Panc1 (cell line): ENCODE measurements at places on chromosomes 7 and 10. TPM values are rescaled to one million over a fixed set of nuclear protein-coding genes. Genes with fewer than 3 reads are reported as not detected.

DNA sequence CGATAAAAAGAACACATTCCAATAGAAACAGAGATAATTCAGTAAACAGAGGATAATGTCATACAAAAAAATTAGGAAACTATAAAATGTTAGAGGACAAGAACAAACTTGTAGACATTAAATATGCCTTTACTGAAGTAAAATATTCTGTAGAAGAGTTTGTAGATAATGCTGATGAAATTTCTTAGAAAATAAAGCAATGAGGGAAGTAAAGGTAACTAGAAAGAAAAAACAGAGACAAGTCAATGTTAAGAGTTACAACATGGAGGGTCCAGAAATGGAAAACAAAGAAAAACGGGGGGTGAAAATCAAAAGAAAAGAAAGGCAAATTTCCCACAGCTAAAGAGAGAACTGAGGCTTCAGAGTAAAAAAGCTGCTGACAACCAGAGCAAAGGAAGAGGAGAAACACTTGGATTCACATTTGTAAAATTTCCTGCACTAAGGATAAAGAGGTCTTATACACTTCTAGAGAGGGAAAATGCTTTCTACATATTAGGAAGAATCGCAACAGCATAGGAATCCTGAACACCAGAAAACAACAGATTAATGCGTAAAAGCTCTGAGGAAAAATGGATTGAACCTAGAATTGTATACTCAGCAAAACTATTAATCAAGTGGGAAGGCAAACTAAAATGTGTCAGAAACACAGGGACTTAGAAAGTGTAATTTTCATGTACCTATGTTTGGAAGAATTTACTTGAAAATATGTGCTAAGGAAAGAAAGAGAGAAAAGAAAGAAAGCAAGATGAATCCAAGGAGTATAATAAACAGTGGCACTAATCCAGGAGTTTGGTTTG is 55.0 kb upstream of the AGR3 start:
- no peaks in the 10 kb centered on the region for H3K27me3 ChIP-seq
- H3K4me3 ChIP-seq = no peak overlapping the region
- no peak for DNase-seq
- H3K36me3 ChIP-seq = no peaks in the 10 kb centered on the region
- no peaks in the 10 kb centered on the region for H3K4me1 ChIP-seq

GRCh38 chr10:124614003-124614659 is 130.0 kb downstream of the FAM53B start:
- no peak for DNase-seq
- peaks cover 16% of the 10 kb centered on the region for H3K4me1 ChIP-seq
- H3K27ac ChIP-seq = no peak overlapping the region; the same call in 1 of the 2 replicates

CEP55 gene
- 96.4 TPM for total RNA-seq

DNA sequence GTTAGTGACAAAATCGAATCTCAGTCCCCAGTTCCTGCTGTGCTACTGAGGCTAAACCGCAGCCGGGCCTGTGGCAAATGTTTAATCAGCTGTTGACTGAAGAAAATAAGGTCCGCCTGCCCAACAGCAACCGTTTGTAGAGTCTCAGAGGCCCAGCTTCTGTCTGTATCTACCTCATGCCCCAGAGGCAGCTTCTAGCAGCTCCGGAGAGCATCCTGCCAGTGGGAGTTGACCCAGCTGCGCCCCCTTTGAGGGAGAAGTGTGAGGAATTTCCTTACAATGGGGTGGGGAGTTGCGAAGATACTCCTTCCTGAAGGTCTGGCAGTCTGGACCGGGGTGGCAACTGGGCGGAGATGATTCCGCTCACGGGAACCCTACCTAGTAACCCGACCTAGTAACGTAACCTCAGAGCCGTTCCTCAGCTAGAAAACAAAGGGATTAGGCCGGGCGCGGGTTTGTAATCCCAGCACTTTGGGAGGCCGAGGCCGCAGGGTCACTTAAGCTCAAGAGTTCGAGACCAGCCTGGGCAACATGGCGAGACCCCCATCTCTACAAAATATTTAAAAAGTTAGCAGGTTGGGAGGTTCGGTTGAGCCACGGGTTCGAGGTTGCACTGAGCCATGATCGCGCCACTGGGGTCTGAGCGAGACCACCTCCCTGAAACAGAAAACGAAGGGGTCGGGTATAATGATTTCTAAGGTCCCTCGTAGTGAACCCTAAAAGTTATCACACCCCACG is 846 bp upstream of the ZNF775 start:
- peak overlapping the region; percentile 98 for H3K27ac ChIP-seq
- peaks cover 4% of the 10 kb centered on the region for H3K36me3 ChIP-seq
- DNase-seq = no peak
- H3K4me1 ChIP-seq = peaks cover 74% of the 10 kb centered on the region
- H3K27me3 ChIP-seq = no peaks in the 10 kb centered on the region

DNA sequence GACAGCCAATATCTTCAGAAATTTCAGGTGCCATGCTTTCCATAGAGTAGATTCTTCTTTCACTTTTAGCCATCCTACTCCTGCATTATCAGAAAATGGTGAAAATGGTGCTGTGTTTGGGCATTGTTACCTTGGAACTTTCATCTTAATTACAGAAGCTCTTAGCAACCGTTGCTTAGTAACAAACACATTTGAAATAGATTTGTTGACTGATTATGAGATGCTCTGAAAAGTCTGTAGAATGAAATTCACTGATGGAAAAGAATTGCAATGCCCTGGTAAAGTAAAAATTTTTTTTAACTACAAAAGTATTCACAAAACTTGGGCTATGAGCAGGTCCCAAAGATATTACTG is 249.3 kb upstream of the NEBL start:
- no peaks in the 10 kb centered on the region; the same call in 1 of the 2 replicates for H3K36me3 ChIP-seq
- H3K4me1 ChIP-seq = no peaks in the 10 kb centered on the region
- H3K27me3 ChIP-seq = no peaks in the 10 kb centered on the region

GRCh38 chr7:129391546-129392171 is 42.6 kb upstream of the STRIP2 start:
- H3K36me3 ChIP-seq = no peaks in the 10 kb centered on the region
- no peaks in the 10 kb centered on the region for H3K4me1 ChIP-seq
- DNase-seq = no peak
- H3K27me3 ChIP-seq = no peaks in the 10 kb centered on the region

- no peak overlapping the region for H3K27ac ChIP-seq
- no peaks in the 10 kb centered on the region for H3K4me1 ChIP-seq
- H3K27me3 ChIP-seq = no peaks in the 10 kb centered on the region
- no peak overlapping the region for H3K4me3 ChIP-seq
- no peak for DNase-seq
Measured at GRCh38 chr7:78939669-78940068, 513.8 kb downstream of the MAGI2 start.

GRCh38 chr10:13922586-13922985 is 335.8 kb downstream of the PRPF18 start:
- no peaks in the 10 kb centered on the region for H3K36me3 ChIP-seq
- no peak overlapping the region for H3K4me3 ChIP-seq
- H3K4me1 ChIP-seq = no peaks in the 10 kb centered on the region
- no peaks in the 10 kb centered on the region for H3K27me3 ChIP-seq

GRCh38 chr10:132463333-132464255 is 66.6 kb downstream of the PWWP2B start:
- H3K36me3 ChIP-seq = no peaks in the 10 kb centered on the region
- peak overlapping the region; percentile 7; the same call in 1 of the 2 replicates for H3K27ac ChIP-seq
- no peak overlapping the region for H3K4me3 ChIP-seq
- H3K27me3 ChIP-seq = no peaks in the 10 kb centered on the region
- no peak for DNase-seq

ASAH2 gene
- total RNA-seq = 6.5 TPM

SLC18A3 gene
- total RNA-seq = not detected

DNA sequence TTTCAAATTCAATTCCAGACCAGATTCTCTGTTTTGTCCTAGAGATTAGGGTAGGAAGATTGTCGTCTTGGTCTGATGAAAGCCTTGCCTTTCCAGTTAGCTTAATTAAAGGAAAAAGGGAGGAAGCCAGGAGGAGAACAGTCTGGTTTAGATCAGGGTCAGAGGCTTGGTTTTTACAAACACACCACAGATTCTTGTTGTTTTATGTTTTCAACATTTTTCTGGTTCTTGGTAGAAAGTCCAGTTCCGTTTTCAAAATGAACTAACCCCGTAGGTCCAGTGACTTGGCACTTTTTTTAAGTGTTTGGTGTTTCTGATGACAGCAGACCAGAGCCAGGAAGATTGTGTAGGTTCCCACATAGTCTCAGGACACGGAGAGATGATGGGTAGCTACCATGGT is 167.1 kb upstream of the INHBA start:
- no peak for DNase-seq
- H3K27ac ChIP-seq = no peak overlapping the region
- no peaks in the 10 kb centered on the region for H3K36me3 ChIP-seq
- no peaks in the 10 kb centered on the region for H3K4me1 ChIP-seq
- no peaks in the 10 kb centered on the region for H3K27me3 ChIP-seq
- no peak overlapping the region for H3K4me3 ChIP-seq

GRCh38 chr10:124032971-124033886 is 60.2 kb downstream of the CHST15 start:
- H3K4me3 ChIP-seq = no peak overlapping the region
- H3K36me3 ChIP-seq = no peaks in the 10 kb centered on the region
- no peaks in the 10 kb centered on the region for H3K27me3 ChIP-seq
- no peaks in the 10 kb centered on the region for H3K4me1 ChIP-seq
- H3K27ac ChIP-seq = no peak overlapping the region

C10orf90 gene
- 0.67 TPM for total RNA-seq

DNA sequence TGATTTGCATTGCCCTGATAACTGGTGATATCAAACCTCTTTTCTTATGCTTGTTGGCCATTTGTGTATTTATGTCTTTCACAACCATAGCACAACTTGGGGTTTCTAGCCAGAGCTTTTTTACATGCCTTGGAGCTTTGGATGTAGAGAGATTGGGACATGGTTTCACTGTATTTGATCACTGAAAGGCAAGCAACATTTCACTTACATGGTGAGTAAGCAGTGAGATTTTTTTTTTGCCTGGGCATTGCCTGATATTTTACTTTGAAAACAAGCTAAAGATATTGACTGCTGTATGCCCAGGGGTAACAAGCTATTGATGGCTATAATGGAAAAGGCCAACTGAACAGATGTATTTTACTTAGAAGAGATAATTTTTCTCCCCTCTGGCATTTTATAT is 259.0 kb downstream of the PHTF2 start:
- peaks cover 6% of the 10 kb centered on the region; the same call in 1 of the 2 replicates for H3K27me3 ChIP-seq
- H3K4me3 ChIP-seq = no peak overlapping the region
- DNase-seq = no peak
- no peak overlapping the region for H3K27ac ChIP-seq
- H3K36me3 ChIP-seq = no peaks in the 10 kb centered on the region
- no peaks in the 10 kb centered on the region for H3K4me1 ChIP-seq

- H3K27ac ChIP-seq = no peak overlapping the region
- H3K27me3 ChIP-seq = no peaks in the 10 kb centered on the region
- no peak for DNase-seq
- no peak overlapping the region for H3K4me3 ChIP-seq
- H3K36me3 ChIP-seq = no peaks in the 10 kb centered on the region
Measured at GRCh38 chr7:96285579-96285978, 36.3 kb downstream of the SLC25A13 start.

DNA sequence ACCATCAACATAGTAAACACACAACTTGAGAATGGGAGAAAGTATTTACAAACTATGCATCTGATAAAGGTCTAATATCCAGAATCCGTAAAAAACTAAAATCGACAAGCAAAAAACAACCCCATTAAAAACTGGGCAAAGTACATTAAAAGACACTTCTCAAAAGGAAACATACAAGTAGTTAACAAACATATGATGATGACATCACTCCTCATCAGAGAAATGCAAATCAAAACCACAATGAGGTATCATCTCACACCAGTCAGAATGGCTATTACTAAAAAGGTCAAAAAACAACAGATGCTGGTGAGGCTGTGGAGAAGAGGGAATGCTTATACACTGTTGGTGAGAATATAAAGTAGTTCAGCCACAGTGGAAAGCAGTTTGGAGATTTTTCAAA is 125.1 kb downstream of the TFPI2 start:
- H3K27me3 ChIP-seq = no peaks in the 10 kb centered on the region
- H3K4me3 ChIP-seq = no peak overlapping the region
- no peaks in the 10 kb centered on the region for H3K4me1 ChIP-seq
- H3K27ac ChIP-seq = no peak overlapping the region
- no peak for DNase-seq
- H3K36me3 ChIP-seq = no peaks in the 10 kb centered on the region

DNA sequence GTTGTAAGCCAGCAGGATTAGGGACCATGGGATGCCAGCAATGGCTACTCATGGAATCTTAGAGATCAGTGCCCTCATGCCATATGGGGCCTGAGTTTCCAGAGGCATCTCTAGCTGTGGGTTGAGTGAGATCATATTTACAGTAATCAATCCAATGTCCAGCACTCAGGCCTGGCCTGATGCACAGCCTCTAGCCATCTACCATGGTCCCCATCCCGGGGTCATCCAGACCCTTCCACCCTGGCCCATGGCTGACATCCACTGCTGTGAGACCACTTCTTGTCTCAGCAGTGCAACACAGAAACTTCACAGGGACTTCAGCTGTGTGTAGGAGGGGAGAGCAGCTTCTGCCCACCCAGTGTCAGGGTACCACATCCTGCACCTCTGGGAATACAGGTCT is 6.5 kb upstream of the ADCY1 start:
- no peak overlapping the region for H3K4me3 ChIP-seq
- DNase-seq = no peak
- H3K4me1 ChIP-seq = no peaks in the 10 kb centered on the region
- H3K36me3 ChIP-seq = no peaks in the 10 kb centered on the region
- H3K27ac ChIP-seq = no peak overlapping the region

CYCS gene
- 245 TPM for total RNA-seq

GRCh38 chr10:130222381-130222780 is 86.2 kb downstream of the GLRX3 start:
- H3K4me3 ChIP-seq = no peak overlapping the region
- H3K36me3 ChIP-seq = no peaks in the 10 kb centered on the region
- DNase-seq = no peak
- no peaks in the 10 kb centered on the region for H3K27me3 ChIP-seq
- H3K4me1 ChIP-seq = no peaks in the 10 kb centered on the region

GRCh38 chr10:64219271-64220025 is 698.2 kb downstream of the REEP3 start:
- no peak for DNase-seq
- H3K27me3 ChIP-seq = no peaks in the 10 kb centered on the region
- no peak overlapping the region for H3K27ac ChIP-seq
- H3K4me1 ChIP-seq = no peaks in the 10 kb centered on the region
- no peaks in the 10 kb centered on the region for H3K36me3 ChIP-seq

DNA sequence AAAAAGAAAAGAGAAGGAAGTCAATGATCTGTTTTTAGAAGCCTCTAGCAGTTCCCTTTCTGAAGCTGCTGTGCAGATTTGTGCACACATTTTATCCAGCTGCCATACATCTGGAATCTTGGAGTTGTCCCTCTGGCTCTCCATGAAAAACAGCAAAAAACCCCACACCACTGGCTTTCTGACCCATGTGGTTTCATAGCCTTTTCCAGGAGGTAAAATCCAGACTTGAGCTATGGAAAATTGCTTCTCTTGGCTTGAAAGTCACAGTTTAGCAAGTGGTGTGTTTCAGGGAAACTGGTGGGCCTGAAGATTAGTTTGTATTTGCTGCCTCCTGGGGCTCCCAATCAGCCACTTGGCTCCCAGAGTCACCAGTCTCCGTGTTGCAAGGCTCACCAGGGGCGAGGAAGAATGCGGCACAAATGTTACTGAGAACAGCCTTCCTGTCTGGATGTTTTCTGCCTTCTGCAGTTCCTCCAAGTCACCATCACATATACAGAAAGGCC is 50.1 kb upstream of the ADRB1 start:
- no peaks in the 10 kb centered on the region for H3K27me3 ChIP-seq
- no peak overlapping the region for H3K4me3 ChIP-seq
- no peak overlapping the region for H3K27ac ChIP-seq
- no peak for DNase-seq
- peaks cover 3% of the 10 kb centered on the region; the same call in 1 of the 2 replicates for H3K4me1 ChIP-seq
- no peaks in the 10 kb centered on the region for H3K36me3 ChIP-seq
